K562 (cell line): ENCODE measurements at places on chromosomes 7 and 10.
A peak's percentile ranks its signal among the peaks of the same experiment; 100 is the strongest.

GRCh38 chr10:132804785-132805426, 19.0 kb upstream of the NKX6-2 start:
- no peak for DNase-seq

DNA sequence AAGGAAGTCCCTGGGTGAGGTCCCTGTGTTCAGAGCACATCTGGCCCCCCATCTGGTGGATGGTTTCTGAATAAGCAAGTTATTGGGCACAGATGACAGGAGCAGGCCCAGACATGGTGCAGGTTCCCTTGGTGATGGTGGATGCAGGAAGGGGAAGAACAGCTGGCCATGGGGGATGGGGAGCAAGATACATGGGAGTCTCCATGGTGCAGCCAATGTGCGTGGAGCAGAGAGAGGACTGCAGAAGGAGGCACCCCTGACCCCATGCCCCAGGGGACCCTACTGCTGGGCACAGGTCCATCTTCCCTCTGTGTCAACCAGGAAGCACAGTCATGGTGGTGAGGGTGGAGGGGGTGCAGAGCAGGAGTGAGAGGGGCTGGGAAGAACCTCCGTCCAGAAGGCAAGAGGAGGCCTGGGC, 43.8 kb upstream of the RABGEF1 start:
- peak; percentile 30 for DNase-seq

GRCh38 chr7:138247568-138248333, 171.5 kb downstream of the AKR1D1 start:
- no peak for DNase-seq

DNA sequence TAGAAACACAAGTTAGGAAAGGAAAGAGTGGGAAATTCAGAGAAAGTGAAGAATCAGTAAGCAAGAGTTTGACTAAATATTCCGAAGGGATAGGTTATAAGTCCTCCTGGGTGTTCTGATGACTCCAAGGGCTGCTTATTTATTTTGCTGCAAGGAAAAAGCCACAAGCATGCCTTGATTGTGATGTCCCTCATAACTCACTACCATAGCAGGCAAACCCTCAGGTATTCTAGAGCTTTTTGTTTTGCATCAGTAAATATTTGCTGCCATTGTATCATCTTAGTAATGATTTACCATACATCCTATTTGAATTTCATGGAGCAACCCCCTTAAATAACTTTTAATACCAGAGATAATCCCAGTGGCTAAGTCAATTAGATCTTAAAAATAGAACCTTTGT, 688.1 kb downstream of the SUGCT start:
- no peak for DNase-seq

DNA sequence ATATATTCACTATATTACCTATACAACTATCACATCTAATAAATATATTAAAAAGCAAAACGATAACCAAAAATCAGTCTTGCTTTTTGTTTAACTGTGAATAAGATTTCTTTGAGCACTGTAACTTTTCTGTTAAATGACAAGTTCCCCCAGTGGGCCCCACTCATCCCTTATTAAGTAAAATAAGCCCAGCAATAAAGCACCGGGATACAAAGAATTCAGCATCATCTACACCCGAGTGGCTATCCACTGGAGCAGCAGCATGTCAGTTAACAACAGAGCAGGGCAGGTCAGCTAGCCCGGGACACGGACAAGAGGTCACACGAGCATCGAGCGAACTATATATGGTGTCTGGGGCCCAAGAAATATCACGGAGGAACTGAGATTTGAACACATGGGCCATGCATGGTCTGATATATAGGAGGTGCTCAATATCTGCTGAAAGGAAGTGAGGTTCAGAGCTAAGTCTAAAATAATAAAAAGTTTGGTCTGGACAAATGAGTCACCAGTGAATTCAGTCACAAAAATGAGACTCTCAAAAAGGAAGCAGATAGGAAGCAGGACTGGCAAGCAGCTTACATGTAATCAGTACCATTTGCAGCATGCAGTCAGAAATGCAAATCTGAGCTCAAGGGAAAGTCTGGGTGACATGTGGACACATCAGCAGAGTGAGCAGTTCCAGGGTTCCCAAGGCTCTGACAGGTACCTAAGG, 4.1 kb downstream of the ERCC6 start:
- no peak for DNase-seq

DNA sequence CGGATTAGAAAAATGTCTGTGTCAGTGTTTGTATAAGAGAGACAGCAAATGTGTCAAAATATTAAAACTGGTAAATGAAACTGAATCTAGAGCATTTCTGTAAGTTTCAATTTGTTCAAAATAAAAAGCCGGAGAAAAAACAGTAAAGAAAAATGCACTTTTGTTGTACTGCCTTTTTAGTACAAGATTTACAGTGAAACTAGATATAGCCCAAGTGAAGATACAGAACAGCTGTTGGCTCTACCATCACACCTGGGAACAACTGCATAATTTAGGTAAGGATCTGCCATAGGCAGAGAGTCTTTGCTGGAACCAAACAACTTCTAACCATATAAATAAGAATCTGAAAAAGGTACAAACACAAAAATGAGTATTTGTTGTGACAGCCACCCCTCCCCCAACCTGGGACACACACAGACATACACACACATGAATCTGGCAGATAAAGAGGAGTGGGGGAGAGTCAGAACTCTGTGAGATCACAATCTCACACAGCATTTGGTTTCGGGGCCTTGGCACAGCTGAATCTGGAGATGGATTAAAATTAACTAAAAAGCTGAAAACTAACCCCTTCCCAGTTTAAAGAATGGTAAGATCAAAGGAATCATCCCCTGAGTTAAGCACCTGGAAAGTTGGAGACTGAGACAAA, 54.8 kb downstream of the DPY19L1 start:
- DNase-seq: no peak

- DNase-seq: no peak
Observed at GRCh38 chr10:6309816-6310215, 107.1 kb downstream of the PFKFB3 start.

DNA sequence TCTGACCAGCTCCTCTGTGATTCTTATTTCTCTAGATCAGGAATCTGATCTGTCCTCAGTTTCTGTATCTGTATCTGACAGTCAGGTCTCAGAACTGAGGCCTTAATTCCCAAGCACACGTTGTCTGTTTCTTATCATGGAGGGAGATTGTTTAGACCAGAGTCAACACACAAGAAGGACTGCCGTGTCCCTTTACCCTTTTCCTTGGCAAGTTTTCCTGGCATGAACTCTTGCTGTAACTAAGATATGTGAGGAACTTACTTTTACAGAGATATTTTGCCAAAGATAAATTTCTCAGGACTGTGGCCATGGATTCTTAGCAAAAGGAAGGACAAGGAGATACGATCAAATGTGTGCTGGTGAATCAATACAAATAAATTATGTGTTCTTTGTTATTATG, 181.0 kb downstream of the SORCS3 start:
- no peak for DNase-seq

DNA sequence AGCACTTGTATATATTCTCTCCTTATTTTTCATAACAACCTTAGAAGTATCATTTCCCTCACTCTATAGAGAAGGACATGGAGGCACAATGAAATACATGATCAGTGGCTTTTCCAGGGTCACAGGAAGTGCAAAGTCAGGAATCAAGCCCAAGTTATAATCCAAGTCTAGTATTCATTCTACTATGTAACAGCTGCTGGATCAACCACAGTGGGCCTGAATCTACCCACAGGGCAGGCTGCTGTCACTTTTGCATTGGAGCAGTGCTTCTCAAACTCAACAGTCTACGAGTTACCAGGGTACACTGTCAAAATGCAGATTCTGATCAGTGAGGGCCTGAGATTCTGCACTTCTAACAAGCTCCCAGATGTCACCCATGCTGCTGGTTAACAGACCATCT, 18.3 kb downstream of the ZDHHC16 start:
- no peak for DNase-seq

- no peak for DNase-seq
Observed at GRCh38 chr10:6396652-6397051, 183.4 kb downstream of the PRKCQ start.

- no peak for DNase-seq
Observed at GRCh38 chr10:8262317-8262716, 207.8 kb downstream of the GATA3 start.

DNA sequence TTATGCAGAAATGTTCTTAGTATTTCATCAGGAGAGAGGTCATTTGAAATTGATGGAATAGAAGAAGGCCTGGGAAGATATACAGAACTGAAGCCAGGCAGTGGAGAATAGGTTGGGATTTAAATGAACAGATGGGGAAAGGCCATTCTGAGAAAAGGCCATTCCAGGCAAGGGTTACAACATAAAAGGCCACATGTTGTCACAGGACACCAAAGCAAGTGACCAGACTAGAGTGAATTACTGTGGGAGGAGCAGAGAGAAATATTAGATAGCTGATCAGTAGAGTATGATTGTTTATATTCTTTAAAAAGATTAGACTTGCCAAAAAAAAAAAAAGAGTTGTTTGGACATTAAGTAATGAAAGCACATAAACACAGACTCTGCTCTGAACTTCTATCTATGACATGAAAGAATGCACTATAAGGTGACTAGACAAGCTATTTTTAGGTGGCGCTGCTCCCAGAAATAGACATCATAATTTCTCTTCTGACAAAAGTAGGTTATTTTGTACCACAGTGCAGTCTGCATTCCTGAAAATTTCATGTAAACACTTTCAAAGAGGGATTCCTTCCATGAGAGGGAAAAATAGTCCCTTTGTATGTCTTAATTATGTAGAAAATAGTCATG, 55.2 kb upstream of the DKK1 start:
- DNase-seq: no peak

- DNase-seq: no peak
Observed at GRCh38 chr7:87337331-87337730, 8.1 kb upstream of the CROT start.

GRCh38 chr7:78438433-78438832, 639.9 kb downstream of the PHTF2 start:
- no peak for DNase-seq

GRCh38 chr7:100389437-100390088, 16.3 kb downstream of the PILRA start:
- no peak for DNase-seq

DNA sequence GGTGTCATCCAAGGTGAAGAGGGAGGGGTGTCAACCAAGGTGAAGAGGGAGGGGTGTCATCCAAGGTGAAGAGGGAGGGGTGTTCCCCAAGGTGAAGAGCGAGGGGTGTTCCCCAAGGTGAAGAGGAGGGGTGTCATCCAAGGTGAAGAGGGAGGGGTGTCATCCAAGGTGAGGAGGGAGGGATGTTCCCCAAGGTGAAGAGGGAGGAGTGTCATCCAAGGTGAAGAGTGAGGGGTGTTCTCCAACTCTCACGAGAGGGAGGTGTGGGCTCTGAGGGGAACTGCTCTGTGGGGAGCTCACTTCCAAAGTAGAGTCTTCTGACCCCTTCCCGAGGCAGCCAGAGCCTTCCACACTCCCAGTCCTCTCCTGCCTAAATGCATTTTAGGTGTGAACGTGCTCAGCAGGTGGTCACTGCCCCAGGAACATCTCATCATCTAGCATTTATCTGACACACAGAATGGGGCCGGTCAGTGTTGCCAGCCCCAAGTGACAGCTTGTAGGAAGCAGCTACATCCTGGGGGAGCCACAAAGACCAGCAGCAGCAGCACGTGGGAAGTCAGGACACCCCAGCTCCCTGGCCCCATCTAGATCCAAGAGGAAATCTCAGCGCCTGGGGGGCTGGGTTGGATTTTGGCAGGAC, 323.8 kb downstream of the GLRX3 start:
- DNase-seq: no peak

GRCh38 chr7:36276428-36277248, 113.0 kb upstream of the ANLN start:
- no peak for DNase-seq

DNA sequence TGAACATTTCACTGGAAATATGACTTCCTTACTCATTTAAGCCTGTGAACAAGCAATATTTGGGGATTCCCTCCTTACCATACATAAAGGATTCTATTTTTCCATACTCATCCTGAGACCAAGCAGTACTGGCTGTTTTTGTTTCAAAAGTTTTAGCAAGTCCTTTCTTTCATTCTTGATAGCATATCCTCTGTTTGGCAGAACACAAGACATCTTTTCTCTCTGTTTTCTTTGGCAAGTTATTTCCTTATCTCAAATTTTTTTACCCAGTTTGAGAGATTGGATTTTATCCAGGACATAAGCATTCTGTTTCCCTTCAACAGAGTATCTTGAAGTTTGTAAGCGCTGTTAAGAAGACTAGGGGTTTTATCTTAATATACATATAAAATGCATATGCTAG, 3.0 kb upstream of the WASL start:
- DNase-seq: no peak

- DNase-seq: no peak
Observed at GRCh38 chr7:30531286-30531685, 26.7 kb upstream of the GGCT start.

- DNase-seq: no peak
Observed at GRCh38 chr10:123858907-123859652, 32.5 kb downstream of the CPXM2 start.

GRCh38 chr7:105454095-105454747, 65.5 kb upstream of the SRPK2 start:
- peak; percentile 10 for DNase-seq

DNA sequence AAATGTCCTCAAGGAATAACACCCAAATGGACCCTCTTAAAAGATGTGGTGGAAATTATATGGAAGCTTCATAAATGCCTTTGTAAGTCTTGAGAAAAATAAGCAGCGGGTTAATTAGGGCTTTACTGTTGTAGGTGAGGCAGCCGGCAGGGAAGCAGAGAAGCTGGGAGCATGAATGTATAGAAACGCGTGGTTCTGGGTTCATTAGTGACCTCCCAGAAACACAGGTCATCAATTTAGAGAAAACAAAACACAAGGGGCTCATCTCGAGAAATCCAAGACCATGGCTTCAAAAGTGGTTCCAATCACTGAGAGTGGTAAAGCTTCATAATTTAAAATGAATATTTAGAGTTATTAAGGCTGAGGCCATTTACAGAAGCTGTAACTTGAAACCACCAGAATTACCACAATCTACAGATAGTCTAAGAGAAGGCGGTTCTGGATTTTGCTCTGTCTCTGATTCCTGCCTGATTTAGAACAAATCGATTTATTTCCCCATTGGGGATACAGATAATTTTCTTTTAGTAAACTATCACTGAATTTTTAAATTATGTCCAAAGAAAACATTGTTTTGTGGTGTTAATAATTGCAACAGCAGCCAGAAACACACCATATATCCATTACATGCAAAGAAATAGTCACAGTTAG, 20.7 kb downstream of the GARIN1A start:
- no peak for DNase-seq

- DNase-seq: no peak
Observed at GRCh38 chr10:70499836-70500167, 21.2 kb downstream of the PALD1 start.

- DNase-seq: peak; percentile 99
Observed at GRCh38 chr7:74083117-74083876, at the start of gene LIMK1. Gene LIMK1 (plus strand): TSS chr7:74083804. CDS start chr7:74083991, 187 bp downstream.
